ENCODE measurements at places on chromosomes 3 and 15. TPM values are rescaled to one million over a fixed set of nuclear protein-coding genes. Genes with fewer than 3 reads are reported as not detected.

DNA sequence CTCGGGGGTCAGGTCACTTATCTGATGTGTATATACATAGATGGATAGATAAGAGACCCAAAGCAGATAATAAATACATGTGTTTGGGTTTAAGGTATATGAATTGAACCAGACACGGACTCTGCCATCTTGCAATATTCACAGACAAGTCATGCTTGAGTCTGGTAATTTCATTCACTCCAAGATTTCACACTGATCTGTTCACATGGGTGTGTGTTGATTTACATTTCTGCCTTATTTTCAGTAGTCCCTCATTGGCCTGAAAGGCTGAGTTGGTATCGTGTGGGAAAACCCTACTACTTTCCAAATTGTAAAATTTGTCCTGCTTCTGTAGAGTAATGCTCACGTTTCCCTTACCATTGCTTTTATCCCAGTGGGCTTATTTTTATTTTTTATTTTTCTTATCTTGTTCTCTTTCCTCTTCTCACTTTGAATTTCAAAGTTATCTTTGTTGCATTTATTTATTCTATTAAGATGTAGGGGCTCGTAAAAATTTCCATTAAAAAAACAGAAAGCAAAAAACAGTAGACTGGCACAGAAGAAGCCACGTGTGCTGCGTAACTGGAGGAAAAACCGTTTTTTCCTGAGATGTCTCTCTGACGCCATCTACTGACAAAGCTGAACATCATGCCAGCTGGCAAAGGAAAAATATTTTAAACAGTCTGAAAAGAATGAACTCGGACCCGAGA is 10.8 kb upstream of the MFSD1 start:
- no peak for DNase-seq

DNA sequence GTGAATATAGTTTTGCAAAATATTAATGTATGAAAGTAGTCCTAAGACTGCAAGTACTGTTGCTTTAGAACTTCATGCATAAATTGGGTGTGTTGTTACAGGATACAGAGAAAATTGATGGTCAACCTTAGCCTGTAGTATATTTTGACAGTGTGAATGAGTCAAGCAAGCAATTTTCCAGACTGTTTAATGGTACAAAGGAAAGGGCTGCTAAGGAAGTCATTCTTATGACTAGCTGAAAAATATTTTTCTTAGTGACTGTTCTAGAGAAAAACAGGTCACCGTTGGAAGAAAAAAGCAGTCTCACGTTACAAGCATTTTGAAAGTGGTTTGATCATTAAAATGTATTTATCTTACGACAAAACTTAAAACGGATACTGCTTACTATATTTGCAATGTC is 49.2 kb downstream of the MBNL1 start:
- no peak for DNase-seq

DNA sequence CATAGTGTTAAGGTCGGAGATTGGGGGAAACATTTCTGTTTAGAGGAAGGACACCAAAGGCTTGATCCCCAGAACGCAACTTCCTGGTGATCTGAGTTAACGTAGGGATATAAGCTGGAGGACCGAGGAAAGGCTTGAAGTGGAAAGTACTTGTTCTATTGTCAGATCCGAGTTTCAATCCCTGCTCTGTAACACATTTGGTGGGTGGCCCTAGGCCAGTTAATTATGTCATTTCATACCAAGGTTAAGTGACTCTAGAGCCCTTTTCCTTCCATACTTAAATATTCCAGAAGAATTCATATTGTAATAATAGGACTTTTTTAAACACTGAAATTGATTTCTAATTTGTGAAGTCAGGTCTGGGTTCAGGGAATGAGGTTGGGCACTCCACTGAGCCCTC is 80.9 kb downstream of the RPLP1 start:
- peak; percentile 35 for DNase-seq

GRCh38 chr15:100053474-100054121 is 288.2 kb downstream of the ADAMTS17 start:
- DNase-seq, result no peak

- peak; percentile 49 for DNase-seq
Observed at GRCh38 chr3:11438646-11439045, 166.4 kb downstream of the ATG7 start.

GRCh38 chr15:36389107-36389506 is 190.3 kb upstream of the CDIN1 start:
- no peak for DNase-seq

AGTR1 gene
- total RNA-seq, result 0.15 TPM

H1-8 gene
- not detected for total RNA-seq

GABRR3 gene
- not detected for total RNA-seq

All from endodermal cell (in vitro differentiated cells).